Stimulated activated CD8-positive, alpha-beta memory T cell treated with anti-CD3 and anti-CD28 coated beads, Interleukin-2, amount 100 ng/mL, for 1 hour (primary cell): ENCODE measurements at places on chromosomes 5 and 9.

GRCh38 chr5:135324897-135325650, 74.0 kb downstream of the MACROH2A1 start:
- DNase-seq: no peak

- DNase-seq: no peak
Measured at GRCh38 chr5:36874465-36874864, 2.1 kb upstream of the NIPBL start.

DNA sequence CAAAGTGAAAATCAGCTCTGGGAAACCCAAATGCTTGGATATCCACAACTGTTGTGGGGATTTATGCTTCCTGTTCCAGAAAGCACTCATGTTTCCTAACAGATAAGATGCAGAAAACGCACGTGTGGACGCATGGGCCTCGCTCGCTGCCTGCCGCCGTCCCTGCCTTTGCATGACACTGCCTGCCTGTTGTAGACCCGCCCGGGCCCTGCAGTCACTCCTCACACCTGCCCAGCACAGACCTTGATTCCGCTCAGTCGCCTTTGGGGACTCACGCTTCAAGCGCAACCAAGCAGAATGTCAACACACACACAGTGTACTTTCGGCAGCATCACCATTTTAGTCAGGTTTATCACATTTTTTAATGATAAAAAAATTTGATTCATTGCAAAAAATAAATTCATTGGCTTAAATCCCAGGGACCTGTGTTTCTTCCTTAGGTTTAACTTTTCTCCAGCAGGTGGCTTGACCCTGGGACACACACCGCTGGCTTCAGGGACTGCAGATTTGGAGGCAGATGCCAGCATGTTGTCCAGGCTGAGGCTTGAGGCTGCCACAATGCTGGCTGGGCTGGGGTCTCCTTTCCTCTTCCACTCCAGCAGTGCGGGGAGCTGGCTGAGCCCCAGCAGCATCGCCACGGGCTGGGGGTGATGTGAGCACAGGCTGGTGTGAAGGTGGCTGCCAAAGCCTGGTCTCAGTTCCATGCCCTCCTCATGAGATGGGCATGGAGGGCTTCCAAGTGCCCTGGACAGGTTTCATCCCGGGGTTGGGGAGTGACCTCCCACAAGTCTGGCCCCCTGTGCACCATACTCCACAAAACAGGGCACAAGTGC, 416.9 kb upstream of the IRX4 start:
- DNase-seq: no peak

DNA sequence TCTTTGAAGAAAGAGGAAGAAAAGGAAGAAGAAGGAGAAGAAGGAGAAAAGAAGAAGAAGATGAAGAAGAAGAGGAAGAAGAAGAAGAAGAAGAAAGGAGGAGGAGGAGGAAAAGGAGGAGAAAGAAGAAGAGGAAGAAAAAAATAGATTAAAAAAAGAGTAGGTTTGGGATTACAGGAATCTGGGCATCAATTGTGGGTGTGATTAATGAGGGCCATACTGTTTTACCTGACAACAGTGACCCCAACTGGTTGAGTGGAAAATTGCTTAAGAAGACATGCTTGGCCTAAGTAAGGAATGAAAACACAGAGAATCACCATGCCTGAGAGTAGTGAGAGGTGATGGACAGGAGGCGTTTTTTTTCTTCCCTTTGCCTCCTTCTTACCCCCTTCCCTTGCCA, 114.6 kb downstream of the FAM170A start:
- no peak for DNase-seq

DNA sequence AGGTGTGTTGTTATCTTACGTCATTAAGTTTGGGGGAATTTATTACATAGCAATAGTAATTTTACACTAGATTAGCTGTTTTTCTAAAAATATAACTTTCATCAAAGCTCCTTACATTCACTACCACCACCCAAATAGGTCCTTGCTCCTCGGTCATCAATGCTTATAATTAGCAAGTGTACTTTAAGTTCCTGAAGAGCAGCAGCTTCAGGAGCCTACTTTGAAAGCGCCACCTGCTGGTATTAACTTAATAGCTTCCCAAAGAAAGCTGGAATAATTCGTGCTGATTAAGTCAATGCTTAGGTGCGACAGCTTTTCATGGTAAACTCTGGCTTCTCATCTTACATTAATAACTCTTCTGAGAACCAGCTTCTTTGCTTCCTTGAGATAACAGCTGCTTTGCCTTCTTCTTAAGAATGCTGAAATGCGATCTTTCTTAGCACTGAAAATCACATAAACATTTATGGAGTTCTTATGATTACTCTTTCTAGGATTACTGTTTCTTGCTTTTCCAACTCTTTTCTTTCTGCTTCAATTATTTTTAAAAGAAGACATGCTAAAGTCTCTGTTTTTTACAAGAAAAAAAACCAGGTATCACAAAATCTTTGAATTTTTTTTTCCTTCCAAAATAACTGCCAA, 10.0 kb upstream of the C5 start:
- DNase-seq: no peak

- DNase-seq: no peak
Measured at GRCh38 chr5:21398511-21398910, 1410.5 kb upstream of the CDH18 start.

GRCh38 chr5:172603251-172603806, 37.7 kb upstream of the NEURL1B start:
- no peak for DNase-seq

GRCh38 chr5:170752257-170753215, 31.0 kb upstream of the GABRP start:
- DNase-seq: no peak

DNA sequence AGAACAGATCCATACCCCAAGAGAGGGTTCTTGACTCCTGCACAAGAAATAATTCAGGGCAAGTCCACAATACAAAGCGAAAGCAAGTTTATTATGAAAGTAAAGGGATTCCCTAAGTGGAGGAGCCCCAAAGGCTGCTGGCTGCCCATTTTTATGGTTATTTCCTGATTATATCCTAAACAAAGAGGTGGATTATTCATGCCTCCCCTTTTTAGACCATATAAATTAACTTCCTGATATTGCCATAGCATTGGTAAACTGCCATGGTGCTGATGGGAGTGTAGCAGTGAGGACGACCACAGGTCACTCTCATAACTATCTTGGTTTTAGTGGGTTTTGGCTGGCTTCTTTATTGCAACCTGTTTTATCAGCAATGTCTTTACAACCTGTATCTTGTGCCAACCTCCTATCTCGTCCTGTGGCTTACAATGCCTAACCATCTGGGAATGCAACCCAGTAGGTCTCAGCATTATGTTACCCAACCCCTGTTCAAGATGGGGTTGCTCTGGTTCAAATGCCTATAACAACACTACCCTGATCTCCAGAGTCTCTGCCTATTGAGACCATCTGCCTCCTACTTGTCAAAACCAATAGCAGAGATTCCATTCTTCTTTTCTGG, 154.4 kb upstream of the GRAMD2B start:
- no peak for DNase-seq

DNA sequence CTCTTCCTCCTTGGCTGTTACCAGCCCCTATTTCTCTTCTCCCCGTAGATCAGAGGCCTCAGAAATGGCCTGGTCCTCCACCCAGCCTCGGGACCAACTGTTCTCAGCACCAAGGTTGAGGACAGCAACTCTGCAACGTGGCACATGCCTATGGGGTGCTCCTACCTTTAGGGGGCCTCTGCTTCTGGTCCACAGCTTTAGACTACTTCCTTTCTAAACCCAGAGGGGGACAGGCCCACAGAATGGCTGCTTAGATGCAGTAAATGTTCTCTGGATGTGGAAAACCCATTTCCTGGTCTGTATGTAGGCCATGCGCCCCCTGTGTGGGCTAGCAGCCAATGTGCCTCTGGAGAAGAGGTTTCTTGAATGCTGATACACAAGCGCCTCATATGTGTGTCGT, 68.4 kb downstream of the NRG2 start:
- no peak for DNase-seq

DNA sequence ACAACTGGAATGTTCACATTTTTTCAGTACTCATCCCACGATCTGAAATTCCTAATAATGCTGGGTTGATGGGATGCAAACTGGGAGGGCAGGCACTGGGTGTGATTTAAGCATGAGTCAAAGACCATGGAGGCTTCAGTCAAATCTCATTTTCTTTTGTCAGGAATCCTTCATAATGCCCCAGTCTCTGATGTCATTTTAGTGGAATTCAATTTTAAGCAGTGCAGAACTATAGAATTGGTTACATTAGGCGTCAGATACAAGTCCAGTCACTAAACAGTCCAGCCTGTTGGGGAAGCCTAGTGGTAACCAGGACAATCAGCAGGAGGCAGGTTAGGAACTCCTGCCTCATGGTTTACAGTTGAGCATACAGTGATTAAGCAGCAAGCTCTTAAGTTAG, 41.0 kb upstream of the TMEM215 start:
- DNase-seq: no peak

DNA sequence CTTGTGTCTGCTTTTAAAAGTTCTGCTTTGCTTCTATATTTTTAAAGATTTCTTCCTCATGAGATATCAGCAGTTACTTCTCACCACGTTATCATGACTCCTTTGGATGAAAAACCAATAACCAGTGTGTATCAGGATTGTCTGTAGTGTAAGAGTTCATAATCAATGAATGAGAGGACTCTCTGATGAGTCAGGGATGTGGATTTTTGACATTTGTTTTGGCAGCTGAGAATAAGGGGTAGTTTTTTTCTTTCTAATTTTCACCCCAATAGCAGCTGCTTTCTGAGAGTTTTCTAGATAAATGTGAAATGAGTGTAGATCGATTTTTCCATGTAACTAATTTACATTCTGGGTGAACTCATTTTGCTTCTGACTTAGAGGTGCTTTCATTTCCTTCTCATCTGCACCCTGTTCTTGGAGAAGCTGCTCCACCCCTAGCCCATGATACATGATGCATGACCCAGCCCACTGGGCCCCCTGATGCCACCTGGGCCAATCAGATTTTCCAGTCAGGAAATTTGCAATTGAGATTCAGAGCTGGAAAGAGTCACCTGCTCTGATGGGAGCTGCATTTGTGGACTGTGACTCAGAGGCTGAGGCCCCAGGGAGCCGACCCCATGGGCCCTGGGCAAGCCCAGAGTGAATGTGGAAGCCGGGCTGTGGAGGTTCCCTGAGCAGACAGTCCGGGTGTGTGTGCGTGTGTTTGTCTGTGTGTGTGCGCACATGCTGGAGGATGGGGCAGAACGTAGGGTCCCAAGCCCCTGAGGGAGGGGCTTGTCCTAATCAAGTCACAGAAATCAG, 159.3 kb downstream of the RGS3 start:
- no peak for DNase-seq

DNA sequence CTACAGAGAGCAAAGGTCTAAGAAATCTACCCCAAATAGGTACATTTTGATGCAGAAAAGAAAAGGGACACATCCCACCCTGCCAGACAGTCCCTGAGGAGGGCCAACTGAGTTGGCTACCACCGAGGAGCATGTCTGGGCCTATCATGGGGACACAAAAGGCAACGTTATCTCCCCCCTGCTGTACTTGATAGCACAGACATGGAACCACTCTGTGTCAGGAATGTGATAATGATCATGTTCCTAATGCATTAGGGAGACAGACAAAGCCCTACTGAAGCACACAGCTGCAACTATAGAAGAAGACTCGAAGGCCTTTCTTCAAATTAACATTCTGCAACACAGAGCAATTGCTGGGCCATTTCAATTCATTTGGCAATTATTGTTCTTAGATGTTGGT, 84.5 kb downstream of the ENC1 start:
- no peak for DNase-seq

- DNase-seq: no peak
Measured at GRCh38 chr9:32672469-32672868, 37.0 kb upstream of the TAF1L start.

DNA sequence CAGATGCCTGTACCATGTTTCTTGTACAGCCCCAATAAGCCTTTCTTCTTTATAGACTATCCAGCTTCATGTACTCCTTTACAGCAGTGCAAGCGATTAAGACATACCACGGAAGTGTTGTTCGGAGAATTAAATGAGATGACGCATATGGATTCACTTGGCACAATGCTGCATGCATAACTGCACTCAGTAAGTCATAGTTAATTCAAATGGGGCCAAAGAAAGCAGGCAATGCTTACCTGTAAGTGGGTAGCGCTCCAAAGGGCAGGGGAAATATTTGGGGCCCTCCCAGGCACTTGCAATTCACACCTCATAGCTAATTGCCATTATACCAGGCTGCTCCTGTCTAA, 7.7 kb upstream of the ADRA1B start:
- DNase-seq: no peak

GRCh38 chr9:68769852-68770251, 64.8 kb downstream of the PIP5K1B start:
- no peak for DNase-seq

DNA sequence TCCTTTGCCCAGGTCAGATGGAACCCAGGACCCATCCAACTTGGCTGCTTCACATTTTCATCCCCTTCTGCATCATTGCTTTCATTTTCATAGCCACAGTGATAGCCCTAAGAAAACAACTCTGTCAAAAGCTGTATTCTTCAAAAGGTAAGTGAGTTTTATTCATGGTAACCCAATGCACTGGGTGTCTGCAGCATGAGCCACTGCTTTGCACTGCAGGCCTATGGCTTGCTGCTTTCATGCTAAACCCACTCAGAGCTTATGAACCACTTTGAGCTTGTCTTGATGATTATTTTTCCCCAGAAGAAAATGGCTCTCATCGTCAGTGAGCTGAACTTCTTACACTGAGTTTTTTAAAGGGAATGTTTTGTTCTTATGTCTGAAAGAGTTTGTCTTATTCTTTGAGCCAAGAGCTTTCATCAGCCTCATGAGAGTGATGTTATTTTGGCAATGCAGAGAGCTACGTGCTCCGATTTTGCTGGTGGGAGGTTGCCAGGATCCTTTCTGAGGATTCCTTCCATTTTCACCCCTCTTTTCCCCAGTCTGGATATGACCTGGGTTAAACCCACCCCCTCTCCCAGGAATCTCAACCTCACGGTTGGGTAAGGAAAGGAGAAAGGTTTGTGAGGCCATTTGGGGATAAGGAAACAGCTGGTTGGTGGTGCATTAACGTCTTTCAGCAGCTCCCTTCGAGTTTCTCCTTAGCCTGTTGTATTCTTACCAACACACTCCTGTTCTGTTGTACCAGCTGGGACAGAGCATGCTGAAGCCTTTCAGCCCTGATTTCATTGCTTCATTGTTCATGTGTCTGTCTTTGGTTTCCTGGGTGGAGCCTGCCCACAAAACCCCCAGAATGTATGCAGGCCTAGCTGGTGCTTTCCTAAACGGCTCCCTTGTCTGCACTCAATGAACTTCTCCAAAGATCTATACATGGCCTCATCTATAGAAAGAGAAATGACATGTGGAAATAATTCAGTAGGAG, 47.6 kb downstream of the PDCD1LG2 start:
- peak; percentile 8 for DNase-seq

GRCh38 chr9:127570533-127571111, 41.5 kb upstream of the STXBP1 start:
- no peak for DNase-seq

- no peak for DNase-seq
Measured at GRCh38 chr5:158287643-158288271, 428.8 kb upstream of the CLINT1 start.
